NCI-H82 (cell line): ENCODE measurements at places on chromosomes 11 and 22.

- peak; percentile 30 for DNase-seq
Measured at GRCh38 chr11:7688238-7688826, 15.0 kb upstream of the CYB5R2 start.

- DNase-seq = no peak
Measured at GRCh38 chr11:19800162-19800561, 87.5 kb downstream of the NAV2 start.

GRCh38 chr11:18789942-18790341, 1.7 kb downstream of the PTPN5 start:
- no peak for DNase-seq

GRCh38 chr11:9748361-9748970, 84.6 kb downstream of the SWAP70 start:
- peak; percentile 64 for DNase-seq

GRCh38 chr11:66589996-66590675, 2.7 kb downstream of the CCDC87 start:
- no peak for DNase-seq

GRCh38 chr11:15159085-15159484, 44.4 kb downstream of the INSC start:
- DNase-seq = peak; percentile 13

- no peak for DNase-seq
Measured at GRCh38 chr11:61963282-61964057, 4.0 kb downstream of the FTH1 start.

GRCh38 chr11:120830085-120830620, 193.7 kb upstream of the TBCEL start:
- peak; percentile 53 for DNase-seq

- no peak for DNase-seq
Measured at GRCh38 chr11:72425053-72425980, 9.0 kb downstream of the CLPB start.

GRCh38 chr11:27216270-27217149, 146.5 kb downstream of the CCDC34 start:
- peak; percentile 96 for DNase-seq

DNA sequence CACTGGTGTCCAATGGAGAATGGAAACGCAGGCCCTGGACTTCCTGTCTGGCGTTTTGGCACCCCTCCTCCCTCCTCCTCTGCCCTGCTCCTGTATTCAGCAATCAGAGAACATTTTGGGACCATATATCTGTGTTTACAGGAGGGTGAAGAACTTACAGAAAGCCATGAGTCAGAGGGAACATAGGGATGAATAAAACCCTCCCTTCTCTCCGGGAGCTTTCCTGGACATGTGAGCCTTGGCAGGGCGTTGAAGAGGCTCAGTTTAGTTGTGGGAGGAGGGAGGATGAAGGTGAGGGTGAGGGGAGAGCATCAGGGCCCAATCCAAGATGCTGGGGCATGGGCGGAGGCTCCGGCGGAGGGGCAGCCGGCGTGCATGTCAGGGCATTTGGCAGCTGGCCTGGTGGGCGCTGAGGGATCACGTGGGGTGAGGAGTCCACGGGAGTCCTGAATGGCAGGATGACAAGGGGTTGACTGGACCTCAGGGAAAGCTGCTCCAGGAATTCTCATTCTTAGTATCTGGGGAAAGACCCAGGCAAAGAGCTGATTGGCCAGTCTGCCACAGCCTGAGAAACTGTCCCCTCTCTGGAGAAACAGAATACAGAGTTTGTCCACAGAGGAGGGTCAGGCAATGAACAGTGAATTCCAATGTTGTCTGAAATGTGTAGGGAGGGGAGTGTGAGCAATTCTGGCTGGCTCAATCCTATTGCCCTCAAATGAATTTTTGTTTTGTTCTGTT, 28.9 kb downstream of the MICAL2 start:
- DNase-seq = no peak
